ENCODE measurements at places on chromosomes 4 and X.

DNA sequence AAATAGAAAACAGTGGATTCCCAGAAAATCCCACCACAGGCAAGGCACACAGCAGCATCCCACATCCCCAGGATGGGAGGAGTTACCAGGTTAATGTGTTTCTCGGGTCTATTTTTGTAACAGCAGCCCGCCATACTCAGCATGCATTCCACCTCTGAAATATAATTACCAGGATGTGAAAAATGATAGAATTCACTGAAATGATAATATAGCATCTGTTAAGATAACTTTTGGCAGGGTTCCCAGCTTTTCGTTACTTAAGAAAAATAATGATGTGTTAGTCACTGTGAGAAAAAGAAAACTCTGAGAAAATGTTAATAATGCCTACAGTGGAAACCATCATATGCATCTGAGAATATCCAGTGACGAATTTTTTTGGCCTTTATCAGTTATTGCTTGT is 87.1 kb downstream of the VCX2 start:
- DNase-seq: no peak

GRCh38 chrX:40543661-40544328 is 37.0 kb upstream of the ATP6AP2 start:
- DNase-seq: peak; percentile 83

DNA sequence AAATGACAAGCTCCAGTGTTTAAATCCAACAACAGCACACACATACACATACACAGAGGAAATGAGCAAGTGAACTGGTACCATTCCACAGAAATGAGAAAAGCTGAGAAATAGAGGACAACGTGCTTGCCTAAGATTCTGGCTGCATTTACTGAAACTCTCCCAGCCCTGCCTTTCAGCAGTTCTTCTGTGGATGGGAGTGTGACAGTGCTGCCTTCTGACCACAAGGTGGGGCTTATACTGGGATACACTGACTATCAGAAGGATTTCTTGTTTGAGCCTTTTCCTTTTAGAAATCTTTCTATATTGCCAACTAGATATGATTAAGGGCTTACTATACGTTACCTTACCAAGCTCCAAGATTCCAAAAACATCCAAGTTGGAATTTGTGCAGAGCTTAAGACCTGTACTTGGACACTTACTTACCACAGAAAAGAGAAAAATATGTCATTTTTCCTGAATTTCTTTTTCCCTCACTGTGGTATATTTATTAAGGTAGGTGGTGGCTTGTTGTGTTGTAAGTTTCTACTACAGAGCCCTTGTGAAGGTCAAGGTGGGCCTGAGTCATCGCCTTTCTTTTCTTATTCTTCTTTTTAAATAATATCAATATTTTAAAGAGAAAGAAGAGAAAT is 10.7 kb upstream of the CXCL8 start:
- DNase-seq: peak; percentile 83

DNA sequence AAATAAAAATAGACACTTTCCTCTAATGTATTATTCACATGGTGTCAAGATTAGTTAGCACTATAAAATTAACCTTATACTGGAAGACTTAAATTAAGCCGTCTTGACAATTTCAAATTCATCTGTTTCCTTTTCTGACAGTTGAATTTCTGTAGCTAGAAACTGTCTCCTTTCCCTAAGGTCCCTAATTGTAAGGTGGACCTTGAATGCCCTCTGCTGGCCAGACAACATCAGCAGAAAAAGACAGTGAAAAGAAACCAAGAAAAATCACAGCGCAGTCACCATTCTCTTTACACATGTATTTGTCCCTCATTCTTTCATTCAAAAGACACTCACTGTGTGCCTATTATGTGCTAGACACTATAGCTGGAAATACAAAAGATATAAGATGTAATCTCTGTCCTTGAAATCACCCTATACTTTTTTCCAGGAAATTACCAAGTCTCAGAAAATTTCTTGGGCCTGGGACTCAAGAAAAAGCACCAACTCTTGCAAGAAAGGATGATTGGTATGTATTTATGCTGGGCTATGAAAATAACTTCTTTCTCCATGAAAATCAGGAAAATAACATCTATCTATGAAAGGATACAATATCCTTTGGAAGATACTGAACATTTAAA is 32.7 kb upstream of the AMBN start:
- DNase-seq: peak; percentile 72

DNA sequence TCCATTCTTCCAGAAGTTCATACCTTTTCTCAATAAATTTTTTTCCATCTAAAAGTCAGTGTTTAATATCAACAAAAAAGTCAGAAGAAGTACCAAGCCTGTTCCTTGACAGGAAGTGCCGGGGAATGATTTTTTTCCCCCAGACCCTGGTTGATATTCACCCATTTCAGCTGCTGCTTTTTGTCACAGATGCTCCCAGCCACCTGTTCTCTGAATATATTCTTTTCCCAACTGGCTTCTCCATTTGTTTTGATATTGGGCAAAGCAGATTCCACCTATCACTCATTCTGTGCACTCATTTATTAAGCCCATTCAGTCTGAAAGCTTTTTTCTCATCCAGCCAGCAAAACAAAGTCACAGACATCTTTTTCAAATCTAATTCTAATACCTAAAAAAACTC is 139.9 kb downstream of the FRMPD4 start:
- DNase-seq: no peak

DNA sequence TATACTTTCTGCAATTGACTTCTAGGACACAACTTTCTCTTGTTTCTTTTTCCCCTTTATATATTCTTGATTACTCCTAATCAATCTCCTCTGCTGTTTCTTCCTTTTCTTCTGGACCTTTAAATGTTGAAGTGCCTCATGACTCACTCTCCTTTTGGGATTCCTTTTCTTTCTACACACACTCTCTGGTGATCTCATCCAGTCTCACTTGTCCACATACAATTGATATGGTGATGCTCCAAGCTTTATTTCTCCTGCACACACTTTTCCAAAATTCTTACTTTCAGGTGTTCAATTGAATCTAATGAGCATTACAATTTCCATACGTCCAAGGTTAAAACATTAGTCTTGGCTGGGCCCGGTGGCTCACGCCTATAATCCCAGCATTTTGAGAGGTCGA is 794.8 kb upstream of the EPHA5 start:
- no peak for DNase-seq

DNA sequence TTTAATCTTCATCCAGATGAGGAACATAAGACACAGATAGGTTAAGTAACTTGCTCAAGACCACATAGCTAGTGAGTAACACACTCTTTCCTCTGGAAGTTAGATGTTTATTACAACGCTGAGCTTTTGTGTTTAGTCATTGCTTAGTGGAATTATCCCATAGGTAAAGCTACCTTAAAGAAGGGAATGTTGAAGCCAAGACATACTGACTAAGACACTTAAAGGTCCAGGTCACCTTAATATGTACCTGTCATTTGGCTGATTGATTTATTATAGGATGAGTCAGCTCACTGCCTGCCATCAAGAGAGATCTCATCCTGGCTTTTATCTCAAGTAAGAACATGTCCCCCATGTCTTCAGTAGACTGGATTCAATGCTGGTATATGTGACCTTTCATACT is 53.4 kb downstream of the KDR start:
- DNase-seq: no peak

DNA sequence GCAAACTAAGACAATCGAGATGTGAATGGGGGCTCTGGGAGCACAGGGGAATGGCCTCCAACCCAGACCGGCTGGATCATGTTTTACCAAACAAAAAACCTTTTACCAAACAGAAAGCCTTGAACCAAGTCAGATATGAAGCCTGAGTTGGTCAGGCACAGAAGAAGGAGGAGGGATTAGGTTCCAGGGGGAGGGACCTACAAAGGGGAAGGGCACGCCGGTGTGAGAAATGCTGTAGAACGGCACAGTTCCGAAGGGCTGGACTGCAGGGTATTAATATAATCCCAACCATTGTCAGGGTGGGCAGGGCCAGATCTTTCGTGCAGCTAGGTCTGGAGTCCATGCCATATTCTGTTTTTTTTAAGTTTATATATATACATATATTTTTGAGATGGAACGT is 52.9 kb upstream of the NYX start:
- DNase-seq: no peak

DNA sequence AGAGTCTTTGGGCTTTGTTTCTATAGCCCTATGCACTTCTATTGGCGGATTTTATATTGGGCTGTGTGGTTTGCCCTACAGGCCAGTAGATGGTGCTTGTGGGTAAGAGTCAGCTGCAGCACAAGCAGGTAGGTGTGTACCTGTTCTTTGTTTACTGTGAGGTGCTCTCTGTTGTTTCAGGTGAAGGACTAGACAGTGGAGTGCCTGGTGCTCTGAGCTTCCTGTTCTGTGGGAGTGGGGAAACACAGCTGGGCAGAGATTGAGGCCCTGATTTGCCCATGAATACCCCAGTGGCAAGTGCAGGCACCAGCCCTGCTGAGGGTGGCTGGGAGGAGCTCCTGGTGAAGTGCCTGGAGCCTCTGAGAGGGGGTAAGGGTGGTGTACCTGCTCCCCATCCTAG is 26.3 kb upstream of the UCP1 start:
- DNase-seq: peak; percentile 17

- no peak for DNase-seq
These were observed 11.8 kb upstream of the SHISA3 start for GRCh38 chr4:42385516-42385915.

- DNase-seq: no peak
These were observed 65.6 kb downstream of the JAKMIP1 start for GRCh38 chr4:6134612-6135220.
